Activated naive CD8-positive, alpha-beta T cell treated with anti-CD3 and anti-CD28 coated beads, Interleukin-2, amount 50 U/mL, for 24 hours (primary cell): ENCODE measurements at places on chromosomes 7 and 10.
A peak's percentile ranks its signal among the peaks of the same experiment; 100 is the strongest.

- H3K27me3 ChIP-seq = no peaks in the 10 kb centered on the region
- peaks cover 30% of the 10 kb centered on the region for H3K36me3 ChIP-seq
- H3K4me1 ChIP-seq = peaks cover 44% of the 10 kb centered on the region
- no peak for DNase-seq
- no peak overlapping the region for H3K27ac ChIP-seq
Measured at GRCh38 chr7:55484241-55484640, 88.1 kb downstream of the VOPP1 start.

DNA sequence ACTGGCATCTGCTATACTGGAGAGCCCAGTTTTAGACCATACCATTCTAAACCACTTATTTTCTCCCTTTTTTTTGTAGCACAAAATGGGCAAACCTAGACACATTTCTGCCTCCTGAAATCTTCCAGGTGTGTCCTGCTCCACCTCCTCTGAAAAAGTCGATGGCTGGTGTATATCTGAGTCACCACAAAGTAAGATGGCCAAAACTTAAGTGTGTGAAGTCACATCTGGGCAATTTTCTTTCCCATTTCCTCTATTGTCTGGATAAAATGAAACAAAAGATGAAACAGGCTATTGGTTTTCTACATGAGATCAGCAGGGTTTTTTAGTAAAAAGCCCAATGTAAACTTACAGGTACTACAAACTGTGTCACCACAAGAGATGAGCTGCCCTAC, 65.5 kb downstream of the OSBPL3 start:
- H3K27me3 ChIP-seq = no peaks in the 10 kb centered on the region
- H3K36me3 ChIP-seq = peaks cover 44% of the 10 kb centered on the region
- peaks cover 50% of the 10 kb centered on the region for H3K4me1 ChIP-seq
- DNase-seq = no peak
- peak overlapping the region; percentile 82 for H3K27ac ChIP-seq

DNA sequence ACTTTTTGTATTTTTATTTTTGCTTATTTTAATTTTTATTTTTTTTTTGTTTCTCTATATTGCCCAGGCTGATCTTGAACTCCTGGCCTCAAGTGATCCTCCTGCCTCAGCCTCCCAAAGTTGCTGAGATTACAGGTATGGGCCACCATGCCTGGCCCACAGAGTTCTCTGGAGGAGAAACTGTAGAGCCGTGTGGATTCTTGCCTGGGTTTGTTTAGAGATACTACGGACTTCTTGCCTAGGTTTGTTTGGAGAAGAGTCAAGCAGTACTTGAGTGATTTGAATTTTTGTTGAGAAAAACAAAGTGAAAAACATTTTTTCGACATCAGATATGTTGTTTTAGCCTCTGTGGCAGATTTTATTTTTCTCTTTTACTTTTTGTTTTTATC, 99.0 kb downstream of the CAMK1D start:
- H3K36me3 ChIP-seq = peaks cover 10% of the 10 kb centered on the region
- H3K4me1 ChIP-seq = peaks cover 32% of the 10 kb centered on the region
- H3K27ac ChIP-seq = peak overlapping the region; percentile 83
- H3K4me3 ChIP-seq = peak overlapping the region; percentile 70
- H3K27me3 ChIP-seq = no peaks in the 10 kb centered on the region
- DNase-seq = no peak

GRCh38 chr7:106501605-106502580, 159.1 kb downstream of the CCDC71L start:
- peaks cover 33% of the 10 kb centered on the region for H3K4me1 ChIP-seq
- H3K36me3 ChIP-seq = peaks cover 11% of the 10 kb centered on the region
- DNase-seq = no peak

GRCh38 chr7:79837915-79838314, 296.7 kb upstream of the GNAI1 start:
- H3K27me3 ChIP-seq = no peaks in the 10 kb centered on the region
- no peaks in the 10 kb centered on the region for H3K36me3 ChIP-seq
- no peaks in the 10 kb centered on the region for H3K4me1 ChIP-seq
- DNase-seq = no peak
- H3K4me3 ChIP-seq = no peak overlapping the region

GRCh38 chr10:15859906-15860691, at the start of gene MINDY3:
Gene MINDY3, minus strand, starts transcription at chr10:15860507. Its CDS starts 208 bp downstream, at chr10:15860299.
- peaks cover 36% of the 10 kb centered on the region for H3K4me1 ChIP-seq
- peaks cover 10% of the 10 kb centered on the region for H3K36me3 ChIP-seq
- DNase-seq = peak; percentile 81
- peak within 1 kb of the TSS; percentile 91 for H3K4me3 ChIP-seq
